ENCODE measurements at places on chromosomes 6 and 20. TPM values are rescaled to one million over a fixed set of nuclear protein-coding genes. Genes with fewer than 3 reads are reported as not detected.

DSP gene
- 1,238 TPM for total RNA-seq

EPB41L2 gene
- total RNA-seq, result 58.0 TPM

HLA-DOA gene
- 0.68 TPM for total RNA-seq

PAX1 gene
- not detected for total RNA-seq

OOEP gene
- total RNA-seq, result not detected

PRIM2 gene
- 9.5 TPM for total RNA-seq

RAMACL gene
- total RNA-seq, result 2.7 TPM

RAET1L gene
- 14.5 TPM for total RNA-seq

DNA sequence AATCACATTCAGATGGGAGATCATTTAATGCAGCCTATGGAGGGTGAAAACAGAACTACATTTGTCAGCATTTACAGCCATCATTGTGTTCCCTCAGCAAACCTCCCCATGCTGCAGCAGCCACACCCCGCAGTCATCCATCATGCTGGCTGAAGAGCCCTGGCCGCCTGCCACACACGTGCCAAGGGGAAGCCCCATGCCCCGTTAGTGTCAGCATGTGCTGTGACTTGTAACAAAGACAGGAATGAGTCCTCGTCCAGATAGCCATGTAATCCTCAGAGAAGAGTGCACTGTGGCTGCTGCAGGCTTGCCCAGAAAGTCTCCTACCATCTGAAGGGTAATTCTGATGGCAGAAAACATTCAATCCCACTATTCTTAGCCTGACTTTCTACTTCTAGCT is 1097.8 kb downstream of the KIF16B start:
- H3K4me3 ChIP-seq, result no peak overlapping the region
- H3K27ac ChIP-seq, result no peak overlapping the region
- H3K4me1 ChIP-seq, result peaks cover 8% of the 10 kb centered on the region
- no peaks in the 10 kb centered on the region for H3K36me3 ChIP-seq

GRCh38 chr20:4508773-4509172 is 212.9 kb upstream of the PRND start:
- peaks cover 8% of the 10 kb centered on the region for H3K27me3 ChIP-seq
- no peak for DNase-seq
- no peaks in the 10 kb centered on the region for H3K4me1 ChIP-seq
- H3K36me3 ChIP-seq, result no peaks in the 10 kb centered on the region

DNA sequence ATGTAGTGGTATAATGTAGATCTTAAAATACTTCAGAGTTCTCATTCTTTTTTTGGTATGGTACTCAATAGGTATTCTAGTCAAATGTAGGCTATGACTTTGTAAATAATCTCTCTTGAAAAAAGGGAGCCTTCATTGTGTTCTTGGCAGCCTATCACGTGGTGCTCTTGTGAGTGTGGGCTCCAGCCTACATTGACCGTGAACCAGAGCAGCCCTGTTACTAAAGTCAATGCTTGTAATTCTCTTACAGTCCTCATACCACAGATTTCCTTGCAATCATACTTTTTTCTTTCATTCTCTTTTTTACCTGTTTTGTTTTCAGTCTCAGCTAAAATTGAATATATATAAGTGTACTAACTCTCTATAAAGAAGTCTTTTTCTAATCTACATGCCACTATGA is 31.1 kb downstream of the ARID1B start:
- no peak overlapping the region for H3K27ac ChIP-seq
- no peaks in the 10 kb centered on the region for H3K27me3 ChIP-seq
- H3K36me3 ChIP-seq, result peaks cover 9% of the 10 kb centered on the region
- no peak for DNase-seq

- no peak for DNase-seq
- H3K27me3 ChIP-seq, result no peaks in the 10 kb centered on the region
- no peak overlapping the region for H3K4me3 ChIP-seq
- H3K27ac ChIP-seq, result no peak overlapping the region
- H3K4me1 ChIP-seq, result no peaks in the 10 kb centered on the region
- no peaks in the 10 kb centered on the region for H3K36me3 ChIP-seq
These were observed 152.5 kb downstream of the IBTK start for GRCh38 chr6:82095091-82095490.

GRCh38 chr6:36985808-36986703 is at the start of gene MTCH1:
Gene MTCH1 (minus strand): TSS chr6:36986196. CDS start chr6:36986173, 23 bp downstream.
- DNase-seq, result peak; percentile 48
- H3K27me3 ChIP-seq, result no peaks in the 10 kb centered on the region
- peaks cover 3% of the 10 kb centered on the region for H3K36me3 ChIP-seq
- peak within 1 kb of the TSS; percentile 83 for H3K4me3 ChIP-seq
- H3K4me1 ChIP-seq, result peaks cover 29% of the 10 kb centered on the region

GRCh38 chr6:90984066-90984465 is 397.2 kb upstream of the MAP3K7 start:
- H3K36me3 ChIP-seq, result no peaks in the 10 kb centered on the region
- no peaks in the 10 kb centered on the region for H3K4me1 ChIP-seq
- DNase-seq, result no peak
- no peak overlapping the region for H3K27ac ChIP-seq

DNA sequence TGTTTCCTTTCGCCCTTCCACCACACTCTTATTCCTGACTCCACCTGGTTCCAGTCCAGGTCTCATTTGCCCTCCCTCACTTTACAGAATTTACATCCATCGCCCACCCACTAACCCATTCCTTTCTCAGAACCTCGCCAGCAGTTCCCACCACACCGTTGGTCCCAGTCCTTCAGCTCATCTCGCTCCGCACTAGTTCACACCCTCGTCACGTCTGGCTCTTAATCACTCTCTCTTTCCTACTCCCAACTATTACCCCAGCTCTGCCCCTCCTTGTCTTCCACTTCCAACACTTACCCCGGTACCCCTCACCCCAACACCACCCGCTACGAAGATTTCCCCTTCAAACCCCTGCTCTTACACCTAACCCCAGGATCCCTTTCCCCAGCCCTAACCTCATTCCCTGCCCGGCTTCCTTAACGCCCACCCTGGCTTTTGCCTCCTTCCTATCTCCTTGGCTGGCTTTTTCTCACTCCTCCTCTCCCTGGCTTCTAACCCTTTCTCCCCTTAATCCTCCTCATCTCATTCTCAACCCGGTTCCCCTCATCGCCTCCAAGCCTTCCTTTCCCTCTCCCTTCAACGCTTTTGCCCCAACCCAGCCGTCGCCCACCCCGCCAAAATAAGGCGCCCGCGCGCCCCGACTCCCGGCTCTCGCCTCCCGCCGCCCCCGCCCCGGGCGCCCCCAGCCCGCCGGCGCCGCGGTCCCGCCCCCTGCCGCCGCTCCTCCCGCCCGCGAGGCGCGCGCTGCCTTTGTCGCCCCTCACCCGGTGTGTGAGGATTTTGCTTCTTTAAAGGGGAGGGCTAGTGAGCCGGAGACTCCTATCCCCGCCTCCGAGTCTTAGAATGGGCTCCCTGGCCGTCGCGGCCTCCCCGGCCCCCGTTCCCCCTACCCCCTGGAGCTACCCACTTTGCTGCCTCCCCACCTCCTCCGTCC is 542 bp downstream of the USP49 start:
- H3K4me1 ChIP-seq, result no peaks in the 10 kb centered on the region
- peak overlapping the region; percentile 82 for H3K27ac ChIP-seq
- H3K4me3 ChIP-seq, result peak overlapping the region; percentile 58
- DNase-seq, result no peak
- H3K36me3 ChIP-seq, result no peaks in the 10 kb centered on the region

DNA sequence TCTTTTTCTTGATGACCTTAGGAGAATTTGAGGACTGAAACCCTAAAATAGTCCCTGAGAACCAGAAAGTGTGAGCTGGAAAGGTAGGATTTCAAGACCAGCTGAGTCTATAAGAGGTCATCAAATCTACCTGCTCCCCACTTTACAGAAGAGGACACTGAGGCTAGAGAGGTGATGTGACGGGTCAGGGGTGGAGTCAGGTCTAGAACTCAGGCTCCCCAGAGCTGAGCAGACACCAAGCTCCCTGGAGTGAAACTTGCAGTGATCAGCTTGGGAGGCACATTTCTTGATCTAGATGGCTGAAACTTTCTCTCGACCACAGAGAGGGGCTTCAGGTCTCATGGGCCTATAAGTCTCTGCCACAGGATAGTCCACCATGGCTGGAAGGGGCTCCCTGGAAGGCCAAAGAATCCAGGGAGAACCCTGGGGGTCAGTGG is 55.1 kb downstream of the HNF4A start:
- no peaks in the 10 kb centered on the region for H3K4me1 ChIP-seq
- no peak overlapping the region for H3K4me3 ChIP-seq
- DNase-seq, result no peak
- no peaks in the 10 kb centered on the region for H3K27me3 ChIP-seq

DNA sequence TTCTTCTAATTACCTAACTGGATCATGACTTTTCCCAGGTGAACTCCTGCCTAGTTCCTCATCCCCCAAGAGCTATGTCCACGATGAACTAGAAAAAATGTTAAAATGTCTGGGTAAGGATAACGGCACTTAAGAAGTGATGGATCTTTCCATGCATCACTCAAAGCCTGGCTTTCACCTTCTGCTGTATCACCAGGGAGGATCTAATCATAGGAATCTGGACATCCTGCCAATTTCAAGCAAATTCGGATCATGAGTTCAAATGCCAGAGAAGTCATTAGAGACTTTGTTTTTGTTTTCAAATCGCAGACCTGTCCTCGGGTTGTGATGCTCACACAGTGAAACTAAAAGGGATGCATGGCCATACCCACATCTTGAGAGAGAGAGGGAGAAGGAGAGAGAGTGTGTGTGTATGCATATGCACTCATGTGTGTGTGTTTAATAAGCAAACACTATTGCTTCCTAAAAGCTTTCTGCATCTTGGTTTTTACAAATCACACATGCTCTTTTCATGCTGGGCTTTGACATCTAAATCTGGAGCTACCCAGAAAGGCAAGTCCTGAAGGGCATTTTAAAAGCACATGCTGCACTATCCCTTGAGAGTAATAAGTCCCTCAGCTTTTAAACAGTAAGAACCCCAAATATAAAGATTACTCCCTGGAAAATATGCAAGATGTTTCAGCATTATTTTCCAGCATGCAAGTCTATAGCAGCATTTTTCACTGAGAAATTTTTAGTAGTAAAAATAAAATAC is 524.6 kb upstream of the NOX3 start:
- no peaks in the 10 kb centered on the region for H3K4me1 ChIP-seq
- H3K27ac ChIP-seq, result no peak overlapping the region
- H3K36me3 ChIP-seq, result no peaks in the 10 kb centered on the region
- H3K4me3 ChIP-seq, result no peak overlapping the region
- no peak for DNase-seq
- no peaks in the 10 kb centered on the region for H3K27me3 ChIP-seq

DNA sequence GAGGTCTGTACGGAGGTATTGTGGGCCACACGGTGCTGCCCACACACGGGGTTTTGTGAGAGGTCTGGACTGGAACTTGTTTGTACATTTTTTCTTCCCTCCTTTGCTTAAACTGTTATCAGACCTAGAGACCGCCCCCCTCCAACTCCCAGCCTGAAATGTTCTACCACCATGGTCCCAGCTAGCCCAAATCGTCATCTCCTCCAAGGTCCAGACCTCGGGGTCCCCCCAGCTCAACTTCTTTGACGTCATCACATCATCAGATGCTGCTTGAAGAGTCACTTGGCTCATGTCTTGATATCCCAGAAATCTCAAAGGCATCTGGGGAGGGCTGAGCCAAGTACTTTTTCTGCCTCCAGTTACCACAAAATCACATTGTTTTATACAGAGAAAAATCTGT is 2.8 kb upstream of the CCDC170 start:
- no peak for DNase-seq
- H3K27me3 ChIP-seq, result no peaks in the 10 kb centered on the region
- no peaks in the 10 kb centered on the region for H3K36me3 ChIP-seq
- H3K4me3 ChIP-seq, result no peak overlapping the region
- peaks cover 4% of the 10 kb centered on the region for H3K4me1 ChIP-seq

- peaks cover 1% of the 10 kb centered on the region for H3K4me1 ChIP-seq
- no peak for DNase-seq
- H3K4me3 ChIP-seq, result no peak overlapping the region
- H3K36me3 ChIP-seq, result no peaks in the 10 kb centered on the region
These were observed 29.4 kb downstream of the PPP1R16B start for GRCh38 chr20:38834868-38835267.

DNA sequence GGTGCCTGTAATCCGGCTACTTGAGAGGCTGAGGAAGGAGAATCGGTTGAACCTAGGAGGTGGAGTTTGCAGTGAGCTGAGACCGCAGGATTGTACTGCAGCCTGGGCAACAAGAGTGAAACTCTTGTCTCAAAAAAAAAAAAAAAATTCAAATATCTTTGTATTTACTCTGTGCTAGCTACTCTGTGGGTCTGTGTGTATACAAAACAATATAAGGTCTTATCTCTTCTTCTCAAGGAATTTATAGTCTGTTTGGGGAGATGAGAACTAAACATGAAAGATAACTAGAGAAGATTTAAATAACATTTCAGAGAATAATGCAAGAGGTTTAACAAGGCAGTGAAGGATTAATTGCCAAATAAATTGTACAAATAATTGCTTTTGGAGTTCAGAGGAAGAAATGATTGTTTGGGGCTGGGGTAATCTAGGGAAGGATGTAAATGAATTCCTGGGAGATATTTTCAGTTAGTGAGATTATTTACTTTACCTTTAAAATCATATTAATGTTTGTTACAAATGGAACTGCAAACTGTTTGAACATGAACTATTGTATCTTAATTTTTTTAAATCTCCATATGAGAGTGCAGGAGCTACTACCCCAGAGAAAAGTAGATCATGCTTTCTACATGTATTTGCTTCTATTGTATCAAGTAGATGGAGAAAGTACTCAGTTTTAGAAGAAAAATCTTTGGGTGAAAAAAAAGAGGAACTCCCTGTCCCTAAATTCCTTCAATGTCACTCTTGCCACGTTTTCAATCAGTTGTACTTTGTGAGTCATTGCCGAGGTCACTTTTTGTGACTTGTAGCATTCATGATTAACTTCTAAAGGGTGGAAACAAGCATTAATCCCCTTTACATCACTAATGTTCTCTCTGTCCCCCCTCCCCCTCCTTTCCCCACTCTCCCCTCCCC is 39.0 kb downstream of the NCOA3 start:
- DNase-seq, result no peak
- peaks cover 6% of the 10 kb centered on the region for H3K4me1 ChIP-seq
- H3K27me3 ChIP-seq, result no peaks in the 10 kb centered on the region
- H3K4me3 ChIP-seq, result no peak overlapping the region
- no peak overlapping the region for H3K27ac ChIP-seq
- no peaks in the 10 kb centered on the region for H3K36me3 ChIP-seq

- H3K4me3 ChIP-seq, result no peak overlapping the region
- H3K36me3 ChIP-seq, result no peaks in the 10 kb centered on the region
- no peak for DNase-seq
- H3K27ac ChIP-seq, result no peak overlapping the region
These were observed 167.9 kb downstream of the ZDHHC14 start for GRCh38 chr6:157548635-157549467.

DNA sequence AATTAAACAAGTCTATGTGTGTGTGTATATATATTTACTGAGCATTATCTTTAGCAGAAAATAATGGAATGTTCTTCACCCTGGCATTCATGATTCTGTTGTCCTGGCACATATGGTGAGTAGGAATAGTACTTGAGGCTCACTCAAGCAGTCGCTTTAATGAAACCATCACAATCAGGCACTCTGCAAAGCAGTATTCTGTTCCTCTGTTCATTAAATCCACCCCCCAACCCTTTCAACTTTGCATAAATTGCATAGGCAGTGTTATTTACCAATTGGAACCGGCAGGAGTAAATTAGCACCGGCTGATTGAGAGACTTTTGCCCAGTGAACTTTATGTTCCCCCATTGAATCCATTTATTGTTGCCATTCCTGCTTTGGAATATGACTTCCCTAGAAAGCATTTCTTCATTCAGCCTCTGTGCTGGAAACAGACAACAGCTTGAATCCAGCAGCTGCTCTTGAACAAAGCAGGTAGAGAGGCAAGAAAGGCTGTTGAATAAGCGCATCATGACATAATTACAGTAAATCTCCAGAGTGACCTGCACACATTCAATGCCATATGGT is 268.0 kb upstream of the RNF217 start:
- H3K27me3 ChIP-seq, result no peaks in the 10 kb centered on the region
- no peak overlapping the region for H3K4me3 ChIP-seq
- no peak overlapping the region for H3K27ac ChIP-seq
- DNase-seq, result no peak

- no peaks in the 10 kb centered on the region for H3K36me3 ChIP-seq
- DNase-seq, result no peak
- H3K4me3 ChIP-seq, result no peak overlapping the region
These were observed 526.6 kb upstream of the JARID2 start for GRCh38 chr6:14719270-14719669.

Measured in esophagus squamous epithelium (tissue), 5 donors.